ENCODE measurements at places on chromosomes 11 and 22.

DNA sequence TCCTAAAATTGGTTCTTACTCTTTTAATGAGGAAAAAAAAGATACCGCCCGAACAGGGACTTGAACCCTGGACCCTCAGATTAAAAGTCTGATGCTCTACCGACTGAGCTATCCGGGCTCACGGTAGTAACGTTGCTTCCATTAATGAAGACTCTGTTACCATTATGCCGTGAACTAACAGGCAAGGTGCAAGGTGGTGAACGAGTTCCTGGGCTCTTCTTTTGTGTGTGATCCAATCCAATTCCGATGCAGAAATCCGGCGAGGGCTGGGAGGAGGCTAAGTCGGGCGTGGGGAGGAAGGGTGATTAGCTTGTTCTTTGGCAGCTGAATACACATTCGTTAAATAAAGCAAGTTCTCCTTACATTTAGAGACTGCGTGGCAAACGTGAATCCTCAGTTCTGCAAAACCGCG lies 49.0 kb downstream of the OR4D9 start:
- DNase-seq, result no peak

DNA sequence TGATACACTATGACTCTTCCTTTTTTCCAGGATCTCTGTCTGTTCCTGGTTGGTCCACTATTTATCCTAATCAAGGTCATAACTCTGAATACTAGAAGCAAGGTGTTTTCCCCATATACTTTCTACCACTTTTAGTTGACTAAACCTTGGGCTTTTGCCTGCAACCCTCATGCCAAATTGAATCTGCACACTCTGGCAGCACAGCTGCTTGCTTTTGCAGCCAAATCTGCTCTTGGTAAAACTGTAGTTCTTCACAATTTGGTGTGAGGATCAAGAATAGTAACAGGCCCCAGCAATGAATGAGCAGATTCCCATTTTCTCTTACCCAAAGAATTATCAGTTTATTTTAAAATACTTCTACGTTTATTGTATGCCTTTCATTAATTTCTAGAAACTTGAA lies 586.5 kb upstream of the CNTN5 start:
- DNase-seq, result no peak

GRCh38 chr11:117766576-117766975 lies 30.4 kb downstream of the DSCAML1 start:
- no peak for DNase-seq

DNA sequence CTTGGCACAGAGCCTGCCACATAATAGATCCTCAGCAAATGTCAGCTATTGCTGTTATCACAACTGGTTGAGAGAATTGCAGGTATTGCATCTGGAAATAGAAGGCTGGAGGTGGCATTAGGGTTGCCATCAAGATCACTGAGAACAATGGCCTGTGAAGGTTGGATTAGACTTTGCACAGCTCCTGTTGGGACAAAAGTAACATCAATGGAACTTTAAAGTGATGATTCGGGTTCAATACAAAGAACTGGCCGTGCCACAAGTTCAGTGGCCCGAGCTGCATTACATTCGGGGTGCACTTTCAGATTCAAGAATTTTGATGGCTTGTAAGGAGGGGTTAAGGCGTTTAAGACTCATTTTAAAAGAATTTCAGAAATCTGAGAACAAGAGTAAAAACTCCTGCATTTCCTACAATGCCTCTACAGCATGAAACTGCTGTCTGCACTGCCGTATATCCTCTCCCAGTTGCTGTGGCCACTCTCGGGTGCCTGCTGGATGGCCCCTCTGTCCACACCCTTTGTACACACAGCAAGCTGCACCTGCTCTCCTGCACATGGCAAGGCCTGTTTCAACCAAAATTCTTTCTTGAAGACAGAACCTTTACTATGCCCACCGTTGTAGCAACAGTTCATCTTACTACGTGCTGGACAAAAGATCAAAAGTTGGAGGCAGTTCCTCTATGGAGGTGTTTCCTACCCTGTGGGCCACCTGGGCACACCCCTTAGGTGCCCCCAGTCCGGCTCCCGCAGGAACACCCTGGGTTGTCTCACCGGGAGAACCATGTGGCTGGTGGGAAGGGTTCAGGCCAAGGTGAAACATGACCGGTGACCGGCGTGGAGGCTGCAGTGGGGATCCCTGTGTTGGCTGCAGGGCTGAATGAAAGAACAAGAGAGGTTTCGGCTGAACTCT lies 17.5 kb upstream of the SHANK2 start:
- DNase-seq, result no peak

Measured in AG09319 (cell line).